Activated CD8-positive, alpha-beta memory T cell treated with anti-CD3 and anti-CD28 coated beads for 48 hours (primary cell): ENCODE measurements at places on chromosomes 7 and 10.

GRCh38 chr7:20826243-20826642 lies 39.6 kb upstream of the SP8 start:
- no peak for DNase-seq

DNA sequence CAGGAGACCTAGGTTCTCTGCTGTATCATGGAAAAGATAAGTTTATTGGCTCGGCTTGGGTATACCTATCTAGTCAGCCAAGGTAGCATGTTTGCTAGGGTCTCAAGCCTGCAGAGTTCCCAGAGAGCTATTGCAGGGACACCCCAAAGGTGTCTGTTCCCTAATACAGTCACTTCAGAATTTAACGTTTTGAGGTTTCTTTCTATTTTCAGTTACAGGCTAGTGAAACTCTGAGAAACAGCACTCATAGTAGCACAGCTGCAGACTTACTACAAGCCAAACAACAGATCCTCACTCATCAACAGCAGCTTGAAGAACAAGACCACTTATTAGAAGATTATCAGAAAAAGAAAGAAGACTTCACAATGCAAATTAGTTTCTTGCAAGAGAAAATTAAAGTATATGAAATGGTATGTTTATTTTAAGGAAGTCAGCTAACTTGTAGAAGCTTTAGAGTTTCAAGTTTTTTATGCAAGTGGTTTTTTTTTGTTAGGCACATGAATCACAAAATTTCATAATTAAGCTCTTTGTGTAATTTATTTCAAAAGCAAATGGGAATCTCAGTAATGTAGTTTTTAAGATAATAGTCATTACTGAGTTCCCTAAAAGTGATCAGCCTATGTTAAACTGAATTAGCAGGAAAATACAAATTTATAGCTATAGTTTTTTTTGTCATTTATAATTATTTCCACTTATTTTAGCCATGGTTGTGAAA lies 54.9 kb downstream of the AKAP9 start:
- no peak for DNase-seq

DNA sequence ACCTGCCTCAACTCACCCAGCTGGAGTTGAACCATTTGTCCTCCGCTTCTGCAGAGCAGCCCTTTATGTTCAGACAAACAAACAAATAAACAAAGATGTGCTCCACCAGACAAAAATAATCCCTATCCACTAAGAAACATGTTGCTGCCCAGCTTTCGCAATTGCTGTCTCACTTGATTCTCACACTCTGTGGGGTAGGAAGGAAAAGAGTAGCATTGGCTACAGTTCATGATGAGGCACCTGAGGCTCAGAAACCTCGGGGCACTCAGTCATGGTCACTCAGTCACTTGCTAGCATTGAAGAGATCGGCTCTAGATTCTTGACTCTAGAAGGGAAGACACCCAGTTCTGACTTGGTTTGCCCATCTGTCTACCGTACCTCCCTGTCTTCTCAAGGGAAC lies 88.0 kb upstream of the ZMIZ1 start:
- no peak for DNase-seq

- no peak for DNase-seq
Observed at GRCh38 chr7:15464667-15465121, 97.1 kb downstream of the AGMO start.

DNA sequence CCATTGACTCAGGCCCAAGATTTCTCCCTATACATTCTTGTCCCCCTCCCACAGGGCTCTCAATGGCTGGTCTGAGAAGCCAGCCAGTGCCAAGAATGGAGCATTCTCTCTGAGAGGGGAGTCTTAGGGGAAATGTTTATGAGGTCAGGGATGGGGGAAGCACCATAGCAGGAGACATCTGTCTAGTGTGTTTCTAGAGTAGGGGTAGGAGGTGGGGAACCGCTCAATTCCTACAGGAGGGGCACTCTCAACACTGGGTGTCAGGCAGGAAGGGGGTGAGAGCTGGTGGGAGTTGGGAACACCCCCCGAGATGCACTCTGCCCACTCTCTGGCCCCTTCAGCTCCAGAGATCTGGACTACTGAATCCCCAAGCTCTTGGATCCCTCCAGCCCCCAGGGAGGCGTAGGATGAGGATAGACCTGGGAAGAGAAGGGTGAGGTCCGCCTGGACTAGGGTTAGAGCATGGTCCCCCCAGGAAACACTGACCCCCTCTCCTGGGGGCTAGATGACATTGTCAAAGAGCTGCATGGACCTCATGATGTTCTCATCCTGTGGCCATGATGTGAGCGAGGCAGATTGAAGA lies 8.7 kb upstream of the OGA start:
- no peak for DNase-seq

DNA sequence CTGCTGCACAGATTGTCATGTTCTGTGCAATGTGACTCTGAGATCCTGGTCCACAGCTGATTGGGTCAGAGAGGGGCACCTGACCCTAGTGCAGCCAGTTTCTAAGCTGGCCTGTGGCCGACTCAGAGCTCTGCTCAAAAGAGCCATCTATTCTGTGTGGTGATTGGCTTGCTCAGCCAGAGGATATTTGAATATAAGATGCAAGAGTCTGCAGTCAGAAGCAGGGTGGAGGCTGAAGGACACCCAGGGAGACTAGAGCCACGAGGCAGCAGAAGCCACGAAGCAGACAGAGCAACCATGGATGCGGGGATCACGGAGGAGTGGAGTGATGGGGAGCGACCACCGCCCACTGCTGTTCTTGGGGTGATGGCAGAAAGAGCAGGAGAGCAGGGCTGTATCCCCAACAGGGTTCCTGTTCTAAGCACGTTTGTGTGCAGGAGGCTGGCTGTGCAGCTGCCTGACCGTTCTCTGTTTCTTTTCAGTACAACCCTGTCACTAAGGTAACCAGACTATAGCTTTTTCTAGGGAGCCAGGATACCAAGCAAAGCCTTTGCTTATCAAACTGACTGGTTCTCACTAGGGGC lies 19.5 kb upstream of the RHEB start:
- no peak for DNase-seq

GRCh38 chr10:31152421-31153135 lies 120.9 kb upstream of the ZNF438 start:
- DNase-seq, result no peak

- DNase-seq, result no peak
Observed at GRCh38 chr7:44776211-44776610, 20.3 kb upstream of the PPIA start.

- no peak for DNase-seq
Observed at GRCh38 chr10:53580465-53580864, 807.9 kb upstream of the MBL2 start.

- DNase-seq, result no peak
Observed at GRCh38 chr7:23349484-23350157, 50.5 kb downstream of the MALSU1 start.

DNA sequence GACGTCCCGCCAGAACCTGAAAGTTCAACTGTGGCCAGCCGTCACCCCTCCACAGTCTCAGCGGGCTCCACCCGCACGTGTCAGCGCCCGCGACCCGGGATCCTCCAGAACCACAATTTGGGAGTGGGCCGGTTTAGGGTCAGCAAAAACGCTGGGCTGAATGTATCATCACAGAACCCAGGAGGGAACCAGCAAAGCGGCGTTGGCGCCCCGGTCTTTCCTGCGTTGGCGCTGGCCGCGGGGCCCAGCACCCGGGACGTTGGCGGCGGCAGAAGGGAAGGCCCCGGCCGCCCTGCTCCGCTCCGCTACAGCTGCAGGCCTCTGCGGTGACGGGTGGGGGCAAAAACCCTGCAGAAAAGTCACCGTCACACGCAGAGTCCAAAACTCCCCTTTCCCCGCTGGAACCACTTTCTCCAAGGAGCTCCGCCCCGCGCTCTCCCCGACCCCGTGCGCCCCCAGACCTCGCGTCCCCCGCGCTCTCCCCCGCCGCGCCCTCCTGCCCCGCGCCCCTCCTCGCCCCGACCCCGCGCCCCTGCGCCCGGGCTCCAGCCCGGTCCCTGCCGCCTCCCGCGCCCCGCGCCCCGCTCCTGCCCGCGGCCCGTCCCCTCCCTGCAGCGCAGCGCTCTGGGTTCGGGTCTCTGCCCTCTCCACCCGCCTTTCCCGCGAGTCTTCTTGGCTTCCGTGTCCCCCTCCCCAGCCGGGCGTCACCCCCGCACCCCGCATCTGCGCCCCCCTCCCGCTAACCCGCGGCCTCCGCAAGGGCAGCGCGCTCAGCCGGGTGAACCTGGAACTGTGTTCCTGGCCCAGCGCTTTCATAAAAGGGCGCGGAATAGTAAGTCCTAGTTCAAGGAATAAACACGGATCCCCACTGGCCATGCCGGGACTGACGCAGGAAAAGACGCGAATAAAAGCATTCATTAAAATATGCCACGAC lies 24.0 kb upstream of the RNF32 start:
- DNase-seq, result no peak

DNA sequence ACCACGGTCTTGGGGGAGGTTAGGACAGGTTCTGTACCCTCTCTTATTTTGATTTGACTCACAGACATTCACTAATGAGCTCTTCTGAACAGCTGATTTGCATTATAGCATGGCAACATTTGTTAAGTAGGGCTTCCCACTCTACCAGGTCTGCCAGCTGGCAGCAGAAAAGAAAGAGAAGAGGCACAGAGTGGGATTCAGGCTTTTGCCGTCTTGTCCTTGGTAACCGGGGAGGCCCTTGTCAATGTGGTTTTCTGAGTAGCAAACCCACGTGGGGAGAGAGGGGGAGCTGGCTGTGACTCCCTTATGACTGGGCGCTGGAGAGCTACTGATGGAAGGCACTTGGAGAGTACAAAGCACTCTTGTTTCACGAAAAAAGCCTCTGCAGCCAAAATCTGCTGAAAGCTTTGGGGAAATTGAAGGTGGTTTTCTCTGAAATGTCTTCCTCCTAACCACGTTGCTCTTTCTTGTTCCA lies 355.3 kb upstream of the GALNT17 start:
- no peak for DNase-seq

GRCh38 chr7:33762151-33762910 lies 143.0 kb upstream of the BMPER start:
- DNase-seq, result no peak

DNA sequence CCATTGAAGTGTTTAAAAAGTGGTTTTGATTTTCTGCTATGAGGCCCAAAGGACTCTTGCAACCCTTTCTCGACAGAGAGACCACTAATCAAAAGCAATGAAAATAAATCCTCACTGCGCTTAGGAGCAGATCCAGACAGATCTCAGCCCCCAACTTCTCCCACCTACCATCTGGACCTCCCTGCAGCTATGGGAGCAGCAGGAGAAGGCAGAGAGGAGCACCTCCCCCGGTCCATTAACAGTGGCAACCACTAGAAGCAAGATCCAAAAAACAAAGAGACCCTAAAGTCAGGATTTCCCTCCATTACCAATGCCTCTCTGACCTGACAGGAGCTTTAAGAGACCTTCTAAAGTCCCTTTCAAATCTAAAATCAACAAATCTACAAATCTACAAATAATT lies 99.0 kb upstream of the LSM8 start:
- no peak for DNase-seq

DNA sequence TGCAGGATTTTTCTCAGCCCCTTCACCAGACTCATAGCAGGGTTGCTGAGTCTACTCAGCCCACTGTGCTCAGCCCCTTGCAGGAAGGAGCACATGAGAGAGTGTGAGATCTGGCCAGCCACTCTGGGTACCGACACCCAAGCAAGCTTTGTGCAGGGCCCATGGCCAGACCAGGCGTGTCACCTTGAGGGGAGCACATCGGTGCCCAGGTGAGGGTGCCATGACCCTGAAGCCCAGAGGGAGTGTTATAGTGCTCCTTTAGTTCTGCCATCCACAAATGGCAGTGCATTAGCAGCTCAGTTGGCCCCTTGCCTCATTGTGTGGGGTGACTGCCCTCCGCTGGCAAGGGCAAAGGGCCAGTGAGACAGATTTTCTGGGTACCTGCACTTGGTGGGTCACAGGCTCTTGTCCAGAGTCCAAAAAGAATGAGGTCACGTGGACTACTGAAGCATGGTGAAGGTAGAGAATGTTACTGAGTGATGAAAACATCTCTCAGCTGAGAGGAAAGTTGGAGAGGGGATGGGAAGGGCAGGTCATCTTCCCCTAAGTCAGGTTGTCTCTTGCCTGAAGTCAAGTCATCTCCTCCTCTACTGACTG lies 181.8 kb downstream of the MACC1 start:
- no peak for DNase-seq

DNA sequence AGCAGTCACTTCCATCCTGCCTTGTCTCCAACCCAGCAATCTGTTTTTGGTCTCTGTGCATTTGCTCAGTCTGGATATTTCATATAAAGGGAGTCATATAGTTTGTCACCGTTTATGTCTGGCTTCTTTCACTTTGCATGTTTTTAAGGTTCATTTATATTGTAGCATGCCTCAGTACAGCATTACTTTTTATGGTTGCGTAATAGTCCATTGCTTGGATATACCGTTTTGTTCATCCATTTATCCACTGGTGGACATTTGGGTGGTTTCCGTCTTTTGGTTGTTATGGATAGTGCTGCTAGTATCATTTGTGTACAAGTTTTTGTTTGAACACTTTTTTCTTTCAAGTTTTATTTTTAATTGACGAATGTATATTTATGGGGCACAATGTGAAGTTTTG lies 18.2 kb downstream of the TBC1D12 start:
- DNase-seq, result no peak
